ENCODE measurements at places on chromosomes 5 and 9.

GRCh38 chr5:10250806-10251276, 761 bp downstream of the CCT5 start:
- no peak for DNase-seq

GRCh38 chr5:34005211-34005610, 2.6 kb downstream of the AMACR start:
- DNase-seq: no peak

GRCh38 chr5:124576848-124577409, 169.5 kb downstream of the ZNF608 start:
- no peak for DNase-seq

DNA sequence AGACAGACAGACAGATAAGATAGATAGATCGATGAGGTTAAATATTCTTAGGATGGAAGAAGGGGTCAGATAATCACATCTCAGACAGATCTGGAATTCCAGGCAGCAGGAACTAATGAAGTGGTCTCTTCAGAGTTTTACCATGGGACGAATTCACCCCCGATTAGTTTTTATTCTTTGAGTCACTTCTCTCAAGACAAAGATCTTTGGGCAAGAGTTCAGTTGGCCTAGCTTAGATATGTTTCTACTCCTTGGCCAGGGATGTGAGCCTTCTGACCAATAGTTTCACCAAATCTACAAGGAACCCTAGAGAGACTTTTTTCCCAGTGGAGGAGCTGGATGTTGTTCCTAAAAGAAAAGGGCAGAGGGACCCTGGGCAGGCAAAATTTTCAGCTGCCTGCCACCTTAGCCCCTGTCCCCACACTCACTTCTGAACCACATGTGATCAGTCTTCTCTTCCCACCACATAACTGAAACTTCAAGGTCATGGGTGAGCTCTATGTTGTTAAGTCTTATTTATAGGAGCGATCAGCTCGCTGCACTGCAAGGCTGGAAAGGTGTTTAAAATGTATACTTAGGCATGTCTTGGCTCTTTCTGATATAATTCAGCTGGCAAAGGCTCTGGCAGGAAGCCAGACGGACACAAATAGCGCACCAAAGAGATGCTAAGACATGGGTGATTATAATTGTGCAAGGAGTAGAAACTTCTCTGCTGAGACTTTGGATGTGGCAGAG, 132.9 kb downstream of the PALM2AKAP2 start:
- no peak for DNase-seq

- no peak for DNase-seq
Measured at GRCh38 chr5:61084658-61085057, 77.6 kb downstream of the SMIM15 start.

DNA sequence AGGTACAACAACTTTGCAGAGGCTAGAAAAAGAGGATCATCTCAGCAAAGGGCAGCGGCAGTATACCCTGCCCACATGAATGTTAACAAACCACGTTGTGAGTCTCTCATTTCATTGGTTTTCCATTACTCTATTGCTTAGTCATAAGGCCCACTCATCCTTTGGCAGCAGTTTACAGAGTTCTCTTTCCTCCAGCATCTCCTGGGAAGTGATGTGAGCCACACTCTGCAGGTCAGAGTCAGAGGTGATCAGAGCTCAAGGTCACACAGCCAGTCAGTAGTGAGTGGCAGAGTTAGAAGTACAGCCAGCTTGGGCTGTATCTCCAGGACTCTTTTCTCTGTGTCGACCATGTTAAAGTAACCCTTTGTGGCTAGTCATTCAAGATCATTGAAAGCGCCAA, 599.6 kb upstream of the GRAMD2B start:
- no peak for DNase-seq

- DNase-seq: no peak
Measured at GRCh38 chr9:111516061-111516465, 8.9 kb upstream of the ZNF483 start.

- no peak for DNase-seq
Measured at GRCh38 chr5:137264041-137264440, 235.1 kb downstream of the SPOCK1 start.

- DNase-seq: no peak
Measured at GRCh38 chr9:114374936-114375335, 12.8 kb downstream of the AKNA start.

DNA sequence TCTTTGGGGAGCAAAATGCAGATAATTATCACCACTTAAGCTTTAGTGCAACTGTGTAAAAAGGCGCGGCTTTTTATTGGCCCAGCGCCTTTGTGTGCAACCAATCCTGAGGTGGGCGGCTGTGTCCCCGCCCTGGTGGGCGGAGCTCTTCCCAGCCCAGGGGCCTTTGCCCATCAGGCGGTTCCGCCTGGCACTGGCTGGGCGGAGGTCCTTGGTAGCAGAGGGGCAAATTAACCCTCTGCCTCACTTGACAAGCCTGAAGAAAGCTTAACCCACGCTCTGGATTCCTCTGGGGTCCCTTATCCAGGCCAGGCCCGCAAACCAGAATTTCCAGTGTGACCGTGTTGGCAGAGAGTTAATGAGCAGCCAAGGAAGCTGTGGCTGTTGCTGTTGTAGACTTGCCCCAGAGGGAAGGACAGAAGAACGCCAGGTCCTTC, 12.8 kb upstream of the NIPAL4 start:
- no peak for DNase-seq

- no peak for DNase-seq
Measured at GRCh38 chr9:110748251-110748893, 79.8 kb downstream of the MUSK start.

DNA sequence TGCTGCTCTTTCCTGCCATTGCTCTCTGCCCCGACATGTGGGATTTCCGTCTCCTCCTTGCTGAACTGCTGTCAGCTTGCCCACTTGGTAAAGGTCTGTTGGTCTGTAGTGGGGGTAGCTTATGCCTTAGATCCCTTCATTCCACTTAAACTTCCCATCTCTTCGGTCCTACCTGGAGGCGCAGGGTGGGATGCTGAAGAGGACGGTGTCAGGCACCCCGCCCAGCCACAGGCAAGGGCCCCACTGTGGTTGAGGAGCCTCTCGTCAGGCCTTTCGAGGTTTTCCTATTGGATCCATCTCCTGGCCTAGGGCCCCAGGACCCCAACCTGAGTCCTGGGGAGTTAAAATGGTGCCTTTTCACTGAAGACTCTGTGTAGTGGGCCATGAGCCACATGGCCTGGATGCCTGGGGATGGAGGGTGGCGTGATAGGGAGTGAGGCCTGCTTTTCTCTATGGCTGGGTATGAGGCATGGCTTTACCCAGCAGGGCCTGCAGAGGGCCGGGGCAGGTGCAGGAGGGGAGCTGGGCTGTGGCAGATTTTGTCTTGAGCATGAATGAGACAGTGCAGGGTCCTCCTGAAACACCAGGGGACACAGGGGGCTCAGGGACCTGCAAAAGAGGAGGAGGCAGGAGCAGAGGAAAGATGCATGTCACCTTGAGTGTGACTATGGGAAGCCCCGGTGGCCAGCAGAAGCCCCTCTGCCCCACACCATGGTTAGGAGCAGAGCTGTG, 25.8 kb upstream of the RNF130 start:
- no peak for DNase-seq
